H7 (cell line): ENCODE measurements at places on chromosomes 6 and 20.

DNA sequence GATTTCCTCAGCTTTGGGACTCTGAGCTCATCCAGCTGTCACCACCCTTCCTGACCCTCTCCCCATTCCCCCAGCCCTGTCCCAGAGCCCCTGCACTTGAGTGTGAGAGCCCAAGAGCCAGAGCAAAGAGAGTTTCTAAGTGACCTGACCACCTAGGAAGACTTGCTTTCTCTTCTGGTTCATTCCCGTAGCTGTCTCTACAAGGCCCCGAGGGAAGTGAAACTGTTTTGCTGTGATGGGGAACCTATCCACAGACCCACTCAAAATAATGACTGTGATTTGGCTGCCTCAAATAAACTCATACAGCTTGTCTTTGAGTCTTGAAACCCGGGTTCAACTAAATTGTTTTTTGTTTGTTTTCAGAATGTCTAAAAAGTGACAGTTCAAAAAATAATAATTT is 74.6 kb upstream of the XRN2 start:
- DNase-seq = no peak

DNA sequence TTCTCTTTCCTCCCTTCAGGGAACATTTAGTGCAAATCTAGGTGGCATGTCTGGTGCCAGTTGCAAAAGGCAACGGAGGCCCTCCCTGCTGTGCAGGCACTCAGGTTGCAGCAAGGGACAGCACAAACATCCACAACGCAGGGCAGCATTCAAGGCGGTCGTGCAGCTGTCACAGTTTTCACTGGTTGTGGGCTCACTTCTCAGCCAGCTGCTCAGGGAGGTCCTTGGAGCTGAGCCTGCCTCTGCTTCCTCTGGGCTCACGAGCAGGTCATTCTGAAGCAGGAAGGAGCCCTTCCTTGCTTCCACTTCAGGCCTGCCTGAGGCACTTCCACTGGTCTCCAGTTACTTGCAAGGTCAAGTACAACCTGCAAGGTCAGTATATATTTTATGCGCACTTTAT is 3.8 kb upstream of the NPEPL1 start:
- peak; percentile 43 for DNase-seq

DNA sequence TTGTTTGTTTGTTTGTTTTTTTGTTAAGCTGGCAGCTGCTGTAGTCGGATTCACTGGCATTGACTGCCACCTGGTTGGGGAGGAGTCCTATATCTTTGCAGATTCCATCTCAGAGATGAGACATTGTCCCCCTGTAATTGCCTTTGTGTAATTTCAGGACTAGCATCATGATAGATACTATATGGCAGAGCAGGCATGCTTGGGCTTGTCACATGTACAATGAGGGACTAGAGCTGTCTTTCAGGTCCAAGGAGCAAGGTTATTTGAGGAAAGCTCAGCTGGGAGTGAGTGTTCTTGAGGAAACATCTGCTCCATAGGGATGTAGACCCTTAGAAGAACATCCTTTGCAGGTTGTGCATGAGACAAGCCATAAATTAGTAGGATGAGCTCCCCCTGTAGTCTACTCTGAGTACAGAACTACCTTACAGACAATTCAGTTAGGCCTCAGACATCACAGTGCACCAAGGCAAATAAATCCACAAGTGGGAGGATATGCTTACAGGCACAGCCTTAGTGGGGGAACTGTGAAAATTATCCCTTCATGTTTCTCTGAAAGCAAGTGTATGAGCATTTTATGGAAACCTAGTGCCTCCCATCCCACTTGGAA is 62.1 kb downstream of the BMP2 start:
- DNase-seq = peak; percentile 4

DNA sequence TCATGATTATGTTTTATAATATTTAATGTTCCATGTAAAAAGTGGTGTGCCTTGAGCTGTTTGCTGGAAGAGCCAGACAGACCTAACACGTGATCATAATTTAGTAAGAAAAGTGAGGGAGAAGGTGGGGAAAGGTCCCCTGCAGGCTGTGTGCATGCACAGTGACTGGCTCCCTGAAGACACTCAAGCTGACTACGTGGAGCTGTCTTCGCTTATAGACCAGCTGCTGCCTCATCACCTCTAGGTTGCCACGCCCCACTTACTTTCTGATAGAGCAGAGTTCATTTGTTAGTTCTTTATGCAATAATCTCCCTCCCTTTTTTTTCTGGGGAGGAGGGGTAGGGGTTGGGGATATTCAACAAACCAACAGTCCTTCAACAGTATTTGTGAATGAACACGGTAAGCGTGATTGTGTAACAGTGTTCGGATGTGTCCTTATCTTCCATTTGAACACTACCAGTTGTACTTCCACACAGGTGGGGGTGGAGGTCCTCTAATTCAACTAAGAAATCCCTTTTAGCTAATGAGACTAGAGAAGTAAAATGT is 157.3 kb downstream of the BACH2 start:
- DNase-seq = no peak

DNA sequence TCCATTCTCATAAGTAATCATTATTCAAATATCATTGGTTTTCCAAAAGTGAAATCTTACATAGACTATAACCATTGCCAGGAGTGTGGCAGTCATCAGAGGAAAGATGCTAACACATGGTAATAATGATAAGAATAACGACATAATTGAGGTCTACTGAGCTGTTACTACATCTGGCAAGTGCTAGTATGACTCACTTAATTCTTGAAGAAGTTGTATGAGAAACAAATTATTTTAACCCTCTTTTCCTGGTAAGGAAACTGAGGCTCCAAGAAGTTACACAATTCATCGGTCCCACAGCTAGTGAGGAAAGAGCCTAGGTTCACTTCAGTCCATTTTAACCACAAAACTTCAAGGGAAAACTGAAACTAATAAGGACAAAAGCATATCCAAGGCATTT is 335.6 kb upstream of the BTBD3 start:
- DNase-seq = no peak

- DNase-seq = no peak
Measured at GRCh38 chr20:24993337-24994185, 1.0 kb upstream of the APMAP start.

- no peak for DNase-seq
Measured at GRCh38 chr20:23132293-23132929, 46.3 kb upstream of the CD93 start.

- peak; percentile 58 for DNase-seq
Measured at GRCh38 chr20:35560105-35560511, 18.2 kb downstream of the ERGIC3 start.

DNA sequence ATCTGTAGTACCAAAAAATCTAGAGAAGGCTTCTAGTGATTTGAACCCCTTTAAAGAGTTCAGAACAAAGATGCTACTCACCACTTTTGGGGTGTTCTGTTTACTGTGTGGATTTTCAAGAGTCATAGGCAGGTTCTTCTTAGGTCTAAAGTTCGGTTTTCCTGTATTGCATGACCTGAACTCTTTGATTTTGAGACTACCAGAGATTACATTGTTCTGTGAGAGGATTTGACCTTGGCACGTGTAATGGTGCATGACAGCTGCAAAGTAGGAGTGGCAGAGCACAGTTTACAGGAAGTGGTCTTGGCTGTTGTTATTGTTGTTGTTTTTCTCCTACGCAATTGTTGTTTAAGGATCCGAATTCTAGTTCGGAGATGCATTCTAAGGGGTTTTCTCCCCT is 592.7 kb downstream of the EPHA7 start:
- DNase-seq = no peak

DNA sequence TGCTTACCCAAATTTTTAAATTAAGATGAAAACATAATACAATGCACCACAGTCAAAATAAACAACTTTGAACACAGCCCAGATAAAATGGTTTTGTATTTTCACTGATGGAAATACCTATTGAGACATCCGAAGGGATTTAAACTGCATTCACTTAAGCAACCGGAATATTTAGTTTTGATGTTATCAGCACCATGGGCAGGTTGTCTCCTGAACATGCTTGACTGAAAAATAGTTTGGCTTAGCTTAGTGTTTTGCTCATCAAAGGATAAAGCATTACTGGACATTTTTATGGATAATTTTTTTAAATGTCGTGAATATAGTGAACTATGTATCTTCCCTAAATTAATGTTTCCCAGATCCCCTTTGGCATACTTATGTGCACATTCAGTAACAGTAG is 177.5 kb downstream of the GJA1 start:
- no peak for DNase-seq

- DNase-seq = peak; percentile 91
Measured at GRCh38 chr6:41602864-41603608, 35.2 kb upstream of the MDFI start.

DNA sequence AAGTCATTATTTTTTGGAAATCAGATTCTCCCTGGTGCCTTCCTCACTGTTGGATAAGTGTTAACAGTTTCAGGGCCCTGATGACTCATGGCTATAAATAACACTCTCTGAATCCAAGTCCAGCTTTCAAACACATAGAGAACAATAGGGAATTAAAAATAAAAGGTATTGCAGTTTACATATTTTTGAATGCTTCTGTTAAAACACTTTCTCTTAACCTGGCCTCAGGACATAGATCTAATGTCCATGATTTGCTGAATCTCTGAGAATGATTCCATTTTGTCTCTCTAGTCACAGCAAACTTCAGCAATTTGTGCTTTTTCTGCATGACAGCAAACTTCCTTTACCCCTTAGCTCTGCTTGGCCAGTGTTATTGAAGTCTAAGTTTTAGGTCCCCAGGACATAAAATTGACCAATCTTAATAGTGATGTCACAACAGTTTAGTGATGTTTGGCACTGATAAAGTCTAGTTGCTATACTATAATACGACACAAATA is 1192.4 kb upstream of the CITED2 start:
- DNase-seq = no peak

DNA sequence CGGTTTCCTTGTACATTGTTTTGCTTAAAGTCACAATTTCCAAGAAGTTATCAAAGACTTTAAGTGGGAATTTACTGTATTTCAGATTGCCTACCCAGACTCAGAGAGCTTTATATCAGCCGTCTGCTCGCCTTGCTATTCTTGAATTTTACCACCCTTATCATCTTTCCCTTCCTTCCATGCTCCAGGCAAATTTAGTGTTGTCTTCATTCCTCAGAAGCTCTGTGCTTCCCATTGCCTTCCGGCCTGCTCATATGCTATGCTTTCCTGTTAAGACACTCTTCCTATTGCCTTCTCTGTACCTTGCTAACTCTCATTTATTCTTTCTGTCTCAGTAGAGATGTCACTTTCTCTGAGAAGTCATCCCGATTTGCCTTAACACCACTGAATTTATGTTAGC is 52.1 kb downstream of the CD2AP start:
- DNase-seq = no peak

DNA sequence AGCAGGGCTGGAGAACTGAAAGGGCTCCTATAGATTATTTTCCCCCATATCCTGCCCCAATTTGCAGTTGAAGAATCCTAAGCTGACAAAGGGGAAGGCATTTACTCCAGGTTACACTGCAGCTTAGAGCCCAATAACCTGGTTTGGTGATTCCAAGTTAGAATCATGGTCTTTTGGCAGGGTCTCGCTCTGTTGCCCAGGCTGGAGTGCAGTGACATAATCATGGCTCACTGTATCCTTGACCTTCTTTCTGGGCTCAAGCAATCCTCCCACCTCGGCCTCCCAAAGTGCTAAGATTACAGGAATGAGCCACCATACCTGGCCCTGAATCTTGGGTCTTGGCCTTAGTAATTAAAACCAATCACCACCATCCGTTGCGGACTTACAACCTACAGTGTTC is 1.0 kb upstream of the MMP9 start:
- DNase-seq = no peak

- DNase-seq = no peak
Measured at GRCh38 chr6:32397252-32397920, 9.6 kb downstream of the BTNL2 start.

GRCh38 chr6:143283887-143284645 is 166.4 kb downstream of the ADAT2 start:
- no peak for DNase-seq

DNA sequence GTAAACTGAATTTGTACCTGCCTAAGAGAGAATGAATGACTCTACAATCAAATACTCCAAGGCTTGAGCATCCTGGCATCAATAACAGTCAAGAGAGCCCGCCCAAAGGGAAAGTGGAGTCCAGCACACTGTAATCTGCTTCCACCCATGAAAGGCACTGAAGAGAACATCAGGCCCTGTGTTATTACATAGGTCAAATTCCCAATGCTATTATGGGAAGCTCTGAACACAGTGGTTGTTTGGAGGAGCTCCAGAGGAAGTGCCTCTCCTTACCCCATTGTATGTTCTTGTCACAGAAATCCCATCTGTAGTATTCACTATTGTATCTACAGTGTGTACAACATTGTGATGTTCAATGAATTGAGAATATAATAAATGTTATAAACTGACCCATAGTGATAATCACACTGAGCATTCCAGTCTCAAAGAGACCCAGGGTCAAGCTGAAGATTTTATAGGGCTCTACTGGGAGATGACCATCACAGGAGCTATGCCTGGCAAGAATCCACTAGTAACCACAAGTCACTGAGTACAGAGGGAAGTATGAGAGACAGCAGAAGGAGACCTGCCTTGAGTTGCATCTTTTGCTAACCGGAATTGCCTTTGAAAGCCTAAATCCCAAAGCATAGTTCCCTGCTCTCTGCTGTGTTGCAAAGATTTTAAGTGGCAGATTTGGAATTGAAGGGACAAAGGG is 446.7 kb downstream of the GJA1 start:
- DNase-seq = no peak

GRCh38 chr20:41447006-41447405 is 80.4 kb upstream of the EMILIN3 start:
- no peak for DNase-seq

DNA sequence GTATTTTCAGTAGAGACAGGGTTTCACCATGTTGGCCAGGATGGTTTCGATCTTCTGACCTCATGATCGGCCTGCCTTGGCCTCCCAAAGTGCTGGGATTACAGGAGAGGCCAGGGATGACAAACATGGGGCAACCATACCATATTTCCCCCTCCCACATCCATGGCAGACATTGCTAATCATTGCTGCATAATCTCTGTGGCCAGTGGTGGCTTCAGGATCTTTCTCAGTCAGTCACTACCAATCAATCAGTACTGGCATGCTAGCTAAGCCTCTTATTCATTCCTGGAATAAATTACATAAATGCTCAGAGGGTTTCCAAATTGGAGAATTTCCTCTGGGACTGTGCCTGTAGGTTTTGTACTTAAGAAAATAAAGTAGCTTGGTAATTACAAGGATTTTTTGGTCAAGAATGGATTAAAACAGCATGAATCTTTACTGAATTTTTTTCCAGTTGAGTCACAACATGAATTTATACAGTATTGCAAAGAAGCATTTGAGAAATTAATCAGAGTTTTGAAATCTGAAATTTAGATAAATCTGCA is 138.1 kb downstream of the FNDC1 start:
- DNase-seq = no peak
